Activated naive CD4-positive, alpha-beta T cell treated with anti-CD3 and anti-CD28 coated beads, Interleukin-2, amount 10 ng/mL, durations not matched to agents 7 days and 5 days (primary cell): ENCODE measurements at places on chromosomes 7 and 10.

- DNase-seq: no peak
Observed at GRCh38 chr10:131946321-131946751, 35.4 kb downstream of the BNIP3 start.

DNA sequence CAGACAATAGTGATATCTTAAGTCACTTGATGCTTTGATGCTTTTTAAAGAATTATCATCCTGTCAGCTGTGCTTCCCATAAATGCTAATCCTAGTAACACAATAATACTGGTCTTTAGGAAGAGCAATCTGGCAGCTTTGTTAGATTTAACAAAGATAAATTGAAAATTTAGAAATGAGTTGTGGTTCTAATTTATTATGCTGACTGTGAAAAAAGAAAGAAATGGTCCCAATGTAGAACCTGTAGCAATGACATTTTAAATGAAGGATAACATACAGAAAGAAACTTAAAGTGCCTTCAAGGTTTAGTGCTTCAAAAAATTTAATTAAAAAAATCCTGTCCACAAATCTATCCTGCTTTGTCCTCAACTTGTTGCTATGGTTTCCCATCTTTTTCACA, 81.6 kb upstream of the HGF start:
- no peak for DNase-seq

DNA sequence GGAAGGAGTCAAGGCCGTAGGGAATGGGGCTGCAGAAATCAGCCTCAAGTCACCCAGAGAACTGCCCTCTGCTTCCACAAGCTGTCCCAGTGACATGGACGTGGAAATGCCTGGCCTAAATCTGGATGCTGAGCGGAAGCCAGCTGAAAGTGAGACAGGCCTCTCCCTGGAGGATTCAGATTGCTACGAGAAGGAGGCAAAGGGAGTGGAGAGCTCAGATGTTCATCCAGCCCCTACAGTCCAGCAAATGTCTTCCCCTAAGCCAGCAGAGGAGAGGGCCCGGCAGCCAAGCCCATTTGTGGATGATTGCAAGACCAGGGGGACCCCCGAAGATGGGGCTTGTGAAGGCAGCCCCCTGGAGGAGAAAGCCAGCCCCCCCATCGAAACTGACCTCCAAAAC, 50.2 kb upstream of the PDCD4 start:
- DNase-seq: no peak

DNA sequence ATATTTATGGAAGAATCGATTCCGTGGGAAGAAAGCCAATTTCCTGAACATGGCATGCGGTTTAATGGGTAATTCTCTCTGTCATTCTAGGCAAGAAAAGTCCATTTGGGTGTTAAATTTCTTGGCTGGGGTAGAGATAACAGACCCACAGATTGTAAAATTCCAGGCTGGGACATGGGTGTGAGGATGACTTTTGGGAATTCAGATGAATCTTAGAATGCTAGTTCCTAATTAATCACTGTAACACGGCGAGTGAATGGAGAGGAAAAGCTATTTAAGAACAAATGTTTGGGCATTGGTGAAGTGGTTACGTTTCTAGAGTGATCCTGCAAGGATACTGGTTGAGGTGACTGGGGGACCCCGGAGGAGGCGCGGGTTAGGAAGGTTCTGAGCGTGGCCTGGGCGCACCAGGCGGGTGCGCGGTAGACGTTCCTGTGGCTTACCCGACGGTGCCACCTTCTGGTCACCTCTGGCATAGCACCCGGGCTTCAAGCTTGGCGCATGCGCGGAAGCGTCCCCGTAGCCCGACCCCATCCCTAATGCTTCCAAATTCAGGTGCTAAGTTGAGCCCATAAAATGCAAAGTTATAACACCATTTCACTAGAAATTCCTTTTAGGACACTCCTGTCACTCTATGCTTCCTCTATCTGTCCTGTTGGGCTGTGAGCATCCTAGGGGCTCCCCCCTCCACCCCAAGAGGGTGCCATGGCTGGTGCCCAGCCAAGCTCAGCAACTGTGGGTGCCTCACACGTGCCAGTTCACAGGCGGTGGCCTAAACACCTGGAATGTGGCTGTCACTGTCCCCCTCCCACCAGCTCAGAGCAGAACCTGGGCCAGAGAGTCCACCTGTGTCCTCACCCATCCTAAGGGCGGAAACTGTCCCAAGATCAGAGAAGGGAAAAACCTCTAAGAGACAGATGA, 104.4 kb downstream of the PTPRE start:
- DNase-seq: peak; percentile 88

DNA sequence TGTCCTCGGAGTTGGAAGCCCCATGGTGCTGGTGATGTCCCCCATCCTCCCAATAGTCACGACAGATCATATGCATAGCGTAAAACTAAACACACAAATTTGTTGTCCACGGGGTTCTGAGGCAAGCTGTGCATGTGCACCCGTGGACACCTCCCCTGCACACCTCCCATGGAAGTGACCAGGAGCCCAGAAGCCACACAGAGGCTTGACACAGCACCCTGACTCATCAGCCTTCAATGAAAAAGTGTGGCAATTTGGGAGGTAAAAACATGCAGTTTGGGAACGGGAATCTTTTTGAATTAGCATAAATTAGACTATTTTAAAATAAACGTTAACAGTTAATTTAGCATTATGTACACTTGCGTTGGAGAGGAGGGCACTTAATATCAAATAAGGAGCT, 89.2 kb upstream of the NPS start:
- DNase-seq: no peak

DNA sequence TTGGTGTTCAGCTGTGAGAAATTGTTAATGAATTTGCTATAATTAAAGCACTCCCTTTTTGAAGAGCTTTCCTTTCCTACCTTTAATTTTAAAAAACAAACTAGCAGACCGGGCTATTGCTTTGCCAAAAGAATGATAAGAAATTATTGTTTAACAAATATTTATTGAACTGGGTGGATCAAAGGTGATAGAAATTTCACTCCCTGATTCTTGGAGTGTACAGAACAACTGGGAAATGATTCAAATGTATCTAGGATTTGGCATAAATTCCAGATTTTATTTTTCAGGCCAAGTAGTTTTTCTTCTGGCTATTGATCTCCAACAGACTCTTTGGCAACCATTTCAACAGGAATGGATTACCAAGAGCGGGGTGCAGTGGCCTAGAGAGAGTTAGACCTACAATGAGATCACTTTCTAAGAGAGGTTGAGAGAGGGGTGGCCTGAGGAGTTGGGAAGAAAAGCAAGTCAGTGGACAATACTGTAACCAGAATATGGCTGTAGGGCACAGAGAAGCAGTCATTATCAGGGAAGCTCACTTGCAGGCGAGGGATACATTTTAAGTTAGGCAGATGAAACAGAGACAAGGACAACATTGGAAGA, 71.9 kb downstream of the PLXDC2 start:
- DNase-seq: no peak

- DNase-seq: no peak
Observed at GRCh38 chr10:10797513-10797912, 220.2 kb upstream of the CELF2 start.

- DNase-seq: no peak
Observed at GRCh38 chr7:74012842-74013249, 15.1 kb upstream of the ELN start.

DNA sequence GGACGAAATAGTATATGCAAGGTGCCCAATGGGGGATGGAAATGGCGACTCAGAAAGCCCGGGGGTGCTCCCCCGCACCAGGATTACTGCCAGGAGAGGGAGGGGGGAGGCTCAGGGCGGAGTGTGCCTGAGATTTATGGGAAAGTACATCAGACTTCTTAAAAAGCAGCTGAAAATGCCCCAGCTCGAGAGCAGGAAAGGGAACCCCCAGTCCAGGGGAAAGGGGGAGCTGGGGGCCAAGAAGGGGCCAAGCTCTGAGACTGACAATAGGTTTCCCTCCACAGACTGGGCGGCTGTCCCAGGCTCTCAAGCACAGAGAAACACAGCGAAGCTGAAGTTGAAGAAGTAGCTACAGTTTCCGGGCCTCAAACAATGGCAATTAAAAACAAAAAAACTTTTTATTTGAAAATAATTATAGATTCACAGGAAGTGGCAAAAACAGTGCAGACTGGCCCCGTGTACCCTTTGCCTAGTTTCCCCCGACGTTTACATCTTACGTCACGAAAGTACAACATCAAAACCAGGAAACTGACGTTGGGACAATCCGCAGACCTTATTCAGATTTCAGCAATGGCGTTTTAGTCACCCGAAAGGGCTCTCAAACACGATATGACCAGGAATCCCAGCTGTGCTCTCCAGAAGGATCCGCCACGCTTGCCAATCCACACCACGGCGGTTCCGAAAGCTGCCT, 83.9 kb upstream of the FGFR2 start:
- DNase-seq: no peak

- no peak for DNase-seq
Observed at GRCh38 chr10:59346321-59346720, 16.0 kb downstream of the FAM13C start.

- DNase-seq: no peak
Observed at GRCh38 chr10:96991313-96991841, 159.3 kb downstream of the LCOR start.

- DNase-seq: no peak
Observed at GRCh38 chr10:126104767-126105166, 208.4 kb downstream of the FANK1 start.

DNA sequence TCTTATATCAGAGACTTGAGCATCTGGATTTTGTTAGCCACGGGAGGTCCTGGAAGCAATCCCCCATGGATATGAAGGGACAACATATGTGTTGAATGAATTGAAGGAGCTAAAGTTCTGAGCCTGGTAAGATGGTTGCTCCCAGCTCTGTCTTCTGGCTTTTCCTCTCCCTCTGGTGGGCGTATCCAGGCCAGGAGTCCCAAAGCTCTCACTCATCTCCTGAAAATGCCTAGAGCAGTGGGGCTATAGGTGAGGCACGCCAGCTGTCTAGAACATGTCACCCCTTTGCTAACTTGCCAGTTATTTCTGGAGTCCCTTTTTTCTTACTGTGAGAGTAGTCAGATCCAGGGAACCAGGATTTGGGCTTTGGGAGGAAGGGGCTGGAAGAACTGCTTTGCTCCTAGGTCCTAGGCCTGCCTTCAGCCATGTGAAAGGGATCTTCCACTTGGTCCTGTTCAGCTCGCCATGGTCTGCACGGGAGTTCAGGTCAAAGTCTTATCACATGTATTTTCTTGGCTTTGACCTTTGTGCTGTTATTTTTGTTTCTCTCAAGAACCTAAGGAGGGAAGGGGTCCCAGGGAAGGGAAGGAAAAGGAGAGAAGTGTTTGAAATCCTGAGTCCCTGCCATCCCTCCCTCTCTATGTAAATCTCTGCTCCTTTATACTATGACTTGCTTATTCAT, 73.6 kb downstream of the MINPP1 start:
- no peak for DNase-seq

- no peak for DNase-seq
Observed at GRCh38 chr10:35378541-35379210, 42.4 kb downstream of the CCNY start.

GRCh38 chr10:91140995-91141549, 79.4 kb upstream of the PCGF5 start:
- no peak for DNase-seq

- DNase-seq: no peak
Observed at GRCh38 chr7:48411619-48412018, 240.4 kb downstream of the ABCA13 start.

- DNase-seq: no peak
Observed at GRCh38 chr7:32871624-32872371, 19.8 kb downstream of the KBTBD2 start.

GRCh38 chr10:123044391-123044790, 35.6 kb downstream of the ACADSB start:
- no peak for DNase-seq

GRCh38 chr7:608361-608760, 88.7 kb upstream of the PDGFA start:
- no peak for DNase-seq

DNA sequence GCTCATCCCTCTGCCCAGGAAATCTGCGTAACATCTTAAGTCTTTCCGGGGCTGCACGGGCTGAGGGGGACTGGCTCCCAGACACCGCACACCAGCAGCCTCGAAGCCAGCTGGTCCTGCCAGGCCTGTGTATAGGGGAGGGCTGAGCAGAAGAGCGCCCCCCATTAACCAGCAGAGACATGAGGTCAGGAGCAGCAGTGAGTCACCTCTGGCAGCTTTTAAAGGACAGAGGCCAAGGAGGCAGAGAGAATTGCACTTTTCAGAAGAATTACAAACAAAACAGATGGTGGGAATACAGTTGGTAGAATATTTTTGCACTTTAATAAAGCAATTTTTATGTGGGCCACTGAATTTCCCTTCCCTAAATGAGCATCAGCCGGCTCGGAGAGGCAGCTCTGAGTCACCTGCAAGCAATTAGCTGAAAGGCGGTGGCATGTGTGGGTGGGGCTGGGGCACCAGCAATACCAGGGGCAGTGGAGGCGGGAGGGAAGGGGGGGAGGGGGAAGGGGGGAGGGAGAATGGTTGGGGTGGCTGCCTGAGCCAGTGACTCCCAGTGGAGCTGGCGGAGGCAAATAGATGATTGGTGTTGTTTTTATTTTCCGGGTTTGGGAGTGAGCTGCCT, 39.1 kb downstream of the GOLGA7B start:
- no peak for DNase-seq

DNA sequence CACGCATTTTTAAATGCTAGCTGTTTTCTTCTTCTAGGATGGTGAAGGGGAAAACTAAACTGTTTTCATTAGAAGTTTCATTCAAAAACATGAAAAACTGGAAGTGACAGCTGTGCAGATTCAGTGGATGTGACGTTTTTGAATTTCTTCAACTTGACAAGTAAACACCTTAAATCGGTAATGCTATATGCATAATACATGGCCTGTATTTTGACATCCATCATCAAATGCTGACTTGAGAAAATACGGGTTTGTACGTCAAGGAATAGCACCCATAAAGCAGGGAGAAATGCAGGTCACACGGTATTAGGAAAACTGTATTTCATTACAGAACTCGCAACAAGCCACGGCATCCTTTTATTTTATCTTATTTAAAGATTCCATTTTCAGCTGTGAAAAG, 720.5 kb downstream of the KCNMA1 start:
- no peak for DNase-seq

- no peak for DNase-seq
Observed at GRCh38 chr10:75972491-75973276, 541.3 kb downstream of the LRMDA start.

- no peak for DNase-seq
Observed at GRCh38 chr7:135448753-135449152, 61.1 kb downstream of the CNOT4 start.

GRCh38 chr10:86164960-86165630, 201.5 kb downstream of the GRID1 start:
- peak; percentile 19 for DNase-seq

DNA sequence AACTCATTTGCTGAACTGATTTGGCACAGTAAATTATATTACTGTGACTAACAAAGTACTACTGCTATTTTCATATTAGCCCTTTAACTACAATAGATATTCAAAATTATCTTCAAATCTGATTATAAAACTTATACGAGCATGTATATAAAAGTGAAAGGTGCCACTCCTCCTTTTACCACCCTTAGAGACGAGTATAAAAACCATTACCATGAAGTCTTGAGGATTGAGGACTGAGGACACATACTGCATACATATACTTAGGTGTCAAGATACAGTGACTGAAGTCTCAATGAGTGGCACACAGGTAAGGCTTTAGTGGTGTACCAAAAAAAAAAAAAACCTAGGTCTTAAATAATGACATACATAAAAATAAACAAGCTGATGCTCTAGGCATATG, 98.6 kb downstream of the DNAJC1 start:
- DNase-seq: no peak
